ENCODE measurements at places on chromosomes 7 and 10. TPM values are rescaled to one million over a fixed set of nuclear protein-coding genes. Genes with fewer than 3 reads are reported as not detected.

The ANKRD22 gene
- not detected for total RNA-seq

The CPN1 gene
- total RNA-seq = 8.6 TPM

The KCP gene
- total RNA-seq = not detected

The CYTH3 gene
- total RNA-seq = 33.5 TPM

All from A375 (cell line).